ENCODE measurements at places on chromosomes 16 and 17.
A peak's percentile ranks its signal among the peaks of the same experiment; 100 is the strongest.

GRCh38 chr16:78478267-78478861, 378.9 kb downstream of the WWOX start:
- no peak for DNase-seq

- DNase-seq: no peak
Observed at GRCh38 chr17:55990332-55991006, 162.8 kb upstream of the ANKFN1 start.

- DNase-seq: no peak
Observed at GRCh38 chr16:86714166-86714565, 135.8 kb downstream of the FOXL1 start.

DNA sequence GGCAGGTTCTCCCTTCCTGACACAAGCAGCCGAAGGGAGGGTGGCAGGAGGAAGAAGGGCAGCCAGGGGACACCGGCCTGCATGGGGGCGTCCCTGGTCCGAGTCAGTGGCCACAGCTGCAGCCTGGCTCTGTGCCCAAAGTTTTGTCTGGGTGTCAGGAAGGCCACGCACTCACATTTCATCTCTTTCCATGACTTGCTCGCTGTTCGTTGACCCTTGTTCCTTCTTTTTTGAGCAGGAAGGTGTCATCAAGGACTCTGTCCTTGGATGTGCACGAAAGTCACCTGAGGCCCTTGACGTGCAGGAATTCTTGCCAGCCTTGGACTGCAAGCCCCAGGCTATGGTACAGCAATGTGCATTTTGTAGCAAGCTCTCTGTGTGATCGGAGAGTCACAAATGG, 93.3 kb downstream of the TNFRSF13B start:
- DNase-seq: no peak

- no peak for DNase-seq
Observed at GRCh38 chr17:72376526-72377345, 255.9 kb downstream of the SOX9 start.

DNA sequence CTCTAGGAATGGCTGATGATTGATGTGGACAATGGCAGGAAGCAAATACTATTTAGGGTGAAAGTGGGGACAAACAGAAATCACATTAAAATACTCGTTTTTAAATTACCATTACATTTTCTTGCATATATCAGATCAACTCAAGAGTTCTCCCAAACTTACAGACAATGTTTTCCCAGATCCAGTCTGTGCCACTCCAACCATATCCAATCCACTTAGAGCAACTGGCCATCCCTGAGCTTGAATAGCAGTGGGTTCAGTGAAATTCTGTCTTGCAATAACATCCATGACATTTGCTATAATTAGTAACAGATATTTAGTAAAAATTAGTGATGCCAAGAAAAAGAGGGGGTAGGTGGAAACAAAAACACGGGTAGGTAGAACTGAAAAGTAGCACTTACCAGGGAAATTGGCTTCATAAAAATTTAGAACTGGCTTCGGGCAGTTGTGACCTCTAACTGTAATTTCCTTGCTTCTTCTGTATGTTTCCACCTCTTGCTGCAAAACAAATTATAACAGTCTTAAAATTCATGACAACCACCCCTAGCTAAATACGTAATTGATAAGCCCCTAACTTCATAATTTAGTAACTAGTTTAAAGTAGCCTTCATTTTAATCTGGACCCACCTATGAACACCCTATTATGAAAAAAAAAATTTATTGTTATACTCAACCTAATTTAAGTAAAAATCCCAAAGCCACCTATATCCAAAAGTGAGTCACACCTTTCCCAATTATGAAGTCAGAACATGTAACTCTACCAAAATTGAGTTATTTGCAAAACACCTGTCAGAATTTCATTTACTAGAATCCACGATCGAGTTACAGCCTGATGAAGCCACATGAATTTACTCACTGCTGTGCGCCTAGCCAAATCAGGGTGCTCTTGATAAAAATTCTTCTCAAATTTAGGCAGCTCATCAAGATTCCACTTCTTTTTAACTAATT, 2.0 kb downstream of the DDX5 start:
- DNase-seq: no peak

GRCh38 chr17:74212209-74212912, 1.0 kb upstream of the TTYH2 start:
- no peak for DNase-seq

- peak; percentile 77 for DNase-seq
Observed at GRCh38 chr17:39224778-39225307, 902 bp downstream of the STAC2 start.

- DNase-seq: no peak
Observed at GRCh38 chr17:17055286-17056155, 13.3 kb downstream of the MPRIP start.

DNA sequence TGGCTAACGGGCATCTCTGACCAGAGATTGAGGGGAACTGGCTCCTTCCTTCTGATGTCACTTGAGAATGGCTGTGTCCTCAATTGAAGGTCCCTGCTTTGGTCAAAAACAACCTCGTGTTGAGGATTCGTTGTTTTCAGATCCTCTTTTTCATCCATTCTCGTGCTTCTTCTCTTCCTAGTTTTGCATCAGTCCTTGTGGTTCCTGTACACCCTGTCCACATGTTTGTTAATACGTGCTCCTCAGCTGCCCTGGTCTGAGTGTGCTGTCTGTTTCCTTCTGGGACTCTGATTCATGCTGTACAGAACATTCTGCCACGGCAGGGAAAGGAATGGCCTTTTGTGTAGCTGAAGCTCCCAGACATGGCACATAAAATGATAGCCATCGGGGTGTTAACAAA, 863.2 kb upstream of the GOT2 start:
- DNase-seq: no peak

GRCh38 chr16:87559945-87560344, 42.4 kb upstream of the JPH3 start:
- DNase-seq: peak; percentile 71

GRCh38 chr17:8884336-8884990, 17.0 kb upstream of the PIK3R6 start:
- DNase-seq: no peak

DNA sequence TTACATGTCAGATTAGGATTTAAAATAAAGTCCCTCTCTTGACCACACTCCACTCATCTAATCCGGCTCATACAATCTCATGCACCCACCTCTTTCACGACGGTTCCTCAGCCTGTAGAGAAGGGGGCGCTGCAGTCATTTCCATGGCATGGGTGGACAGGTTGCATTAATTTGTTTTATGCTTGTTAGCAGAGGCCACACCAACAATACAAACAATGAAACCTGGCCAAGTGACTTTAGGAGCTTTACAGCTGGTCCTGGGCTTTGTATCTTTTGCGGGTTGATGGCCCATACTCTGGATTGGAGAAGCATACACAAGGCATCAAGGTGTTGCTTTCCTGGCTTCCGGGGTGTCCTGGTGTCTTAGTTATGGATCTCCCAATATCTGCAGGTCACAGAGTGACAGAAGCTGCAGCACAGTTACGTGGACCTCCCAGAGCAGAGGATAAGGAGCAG, 9.7 kb upstream of the SNF8 start:
- DNase-seq: no peak

DNA sequence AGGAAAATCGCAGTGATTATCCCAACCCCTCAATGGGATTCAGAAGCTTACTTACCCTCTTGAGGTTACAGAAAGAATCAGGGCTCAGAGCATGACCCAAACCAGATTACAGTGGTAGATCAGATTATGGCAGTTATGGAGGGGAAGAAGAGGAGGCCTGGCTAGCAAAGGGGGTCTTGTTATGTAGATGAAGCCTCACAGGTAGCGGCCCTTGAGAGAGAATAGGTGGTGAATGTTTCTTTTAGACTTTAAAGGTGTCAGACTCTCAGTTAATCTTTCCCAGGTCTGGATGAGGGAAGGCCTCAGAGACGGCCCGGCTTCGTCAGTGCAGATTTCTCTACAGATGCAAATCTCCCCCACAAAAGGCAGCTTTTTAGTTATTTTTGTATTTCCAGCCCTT, 15.6 kb downstream of the RNF112 start:
- DNase-seq: no peak
